Amniotic epithelial cell (primary cell): ENCODE measurements at places on chromosomes 13 and 19.

DNA sequence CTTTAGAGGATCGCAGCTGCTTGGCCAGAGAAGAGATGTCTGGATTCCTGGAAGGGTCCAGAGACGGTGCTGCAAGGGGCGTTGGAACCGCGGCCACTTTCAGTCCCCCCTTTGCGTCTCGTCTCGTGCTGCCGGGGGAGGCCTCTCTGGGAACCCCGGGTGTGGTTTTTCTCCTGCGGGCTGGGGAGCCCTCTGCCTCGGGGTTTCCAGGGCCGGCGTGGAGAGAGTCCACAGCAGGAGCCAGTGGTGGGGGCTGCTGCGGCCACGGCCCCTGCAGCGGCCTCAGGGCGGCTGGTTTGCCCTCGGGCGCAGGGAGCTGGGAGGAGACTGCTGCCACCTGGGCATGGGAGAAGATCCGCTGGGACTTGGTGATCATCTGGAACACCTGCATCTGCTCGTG is 28.5 kb downstream of the ZNF541 start:
- no peak for DNase-seq

DNA sequence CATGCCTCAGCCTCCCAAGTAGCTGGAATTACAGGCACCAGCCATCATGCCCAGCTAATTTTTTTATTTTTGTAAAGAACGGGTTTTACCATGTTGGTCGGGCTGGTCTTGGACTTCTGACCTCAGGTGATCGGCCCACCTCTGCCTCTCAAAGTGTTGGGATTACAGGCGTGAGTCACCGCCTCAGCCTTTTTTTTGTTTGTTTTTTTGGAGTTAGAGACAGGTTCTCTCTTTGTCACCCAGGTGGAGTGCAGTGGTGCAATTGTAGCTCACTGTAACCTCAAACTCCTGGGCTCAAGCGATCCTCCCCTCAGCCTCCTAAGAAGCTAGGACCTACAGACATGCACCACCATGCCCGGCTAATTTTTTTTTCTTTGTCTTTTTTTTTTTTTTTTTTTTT is 15.6 kb upstream of the NOTCH3 start:
- DNase-seq, result no peak

GRCh38 chr13:33110713-33111413 is 94.6 kb downstream of the KL start:
- DNase-seq, result no peak

DNA sequence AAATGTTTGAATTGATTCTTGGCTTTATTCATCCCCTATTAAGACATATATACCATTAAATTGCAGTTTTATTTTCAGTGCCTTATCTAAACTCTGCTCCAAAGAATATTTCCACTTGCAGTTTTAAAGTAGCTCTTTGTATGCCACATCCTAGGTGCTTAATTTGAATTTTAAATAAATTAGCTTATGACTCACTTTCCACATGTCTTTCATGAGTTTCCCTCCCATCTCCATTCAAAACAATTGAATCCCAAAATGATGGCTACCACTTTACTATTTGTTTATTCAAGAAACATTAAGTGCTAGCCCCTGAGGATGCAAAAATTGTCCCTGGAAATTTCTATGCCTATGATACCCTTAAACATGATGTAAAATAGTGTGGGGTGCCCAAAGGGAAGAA is 19.5 kb downstream of the PCDH20 start:
- DNase-seq, result no peak

- no peak for DNase-seq
Measured at GRCh38 chr13:113597391-113598080, 13.0 kb downstream of the TFDP1 start.

DNA sequence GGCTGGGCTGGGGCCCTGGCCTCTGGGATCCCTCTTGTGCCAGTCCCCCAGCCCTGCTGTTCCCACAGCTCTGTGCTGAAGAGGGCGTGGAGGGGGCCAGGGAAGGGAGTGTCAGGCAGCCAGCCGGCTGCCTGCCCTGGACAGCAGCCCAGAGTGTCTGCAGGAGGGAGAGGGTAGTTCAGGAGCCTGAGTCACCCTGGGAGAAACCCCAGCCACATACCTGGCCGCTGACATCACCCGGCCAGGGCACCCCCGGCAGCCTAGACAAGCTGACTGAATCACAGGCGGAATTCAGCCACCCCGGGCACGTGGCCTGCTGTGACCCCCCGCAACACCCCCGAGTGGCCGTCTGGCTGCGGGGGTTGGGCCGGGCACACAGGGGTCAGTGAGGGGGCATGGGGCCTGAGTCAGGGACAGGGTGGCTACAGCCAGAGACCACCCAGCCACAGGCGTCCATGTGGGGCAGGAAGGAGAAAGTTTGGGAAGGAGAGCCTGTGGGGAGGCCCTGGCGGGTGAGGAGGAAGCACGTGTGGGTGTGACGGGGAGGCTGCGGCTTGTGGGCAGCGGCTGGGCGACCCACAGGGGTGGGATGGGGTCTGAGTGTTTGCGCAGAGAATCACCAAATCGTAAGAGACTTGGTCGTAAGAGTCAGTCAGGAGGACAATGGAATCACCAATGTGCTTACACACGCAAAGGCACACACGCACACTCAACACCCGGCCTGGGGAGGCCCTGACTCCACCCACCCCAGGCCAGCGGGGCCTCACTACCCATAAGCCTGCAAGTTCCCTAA is 11.9 kb upstream of the FOSB start:
- peak; percentile 99 for DNase-seq

DNA sequence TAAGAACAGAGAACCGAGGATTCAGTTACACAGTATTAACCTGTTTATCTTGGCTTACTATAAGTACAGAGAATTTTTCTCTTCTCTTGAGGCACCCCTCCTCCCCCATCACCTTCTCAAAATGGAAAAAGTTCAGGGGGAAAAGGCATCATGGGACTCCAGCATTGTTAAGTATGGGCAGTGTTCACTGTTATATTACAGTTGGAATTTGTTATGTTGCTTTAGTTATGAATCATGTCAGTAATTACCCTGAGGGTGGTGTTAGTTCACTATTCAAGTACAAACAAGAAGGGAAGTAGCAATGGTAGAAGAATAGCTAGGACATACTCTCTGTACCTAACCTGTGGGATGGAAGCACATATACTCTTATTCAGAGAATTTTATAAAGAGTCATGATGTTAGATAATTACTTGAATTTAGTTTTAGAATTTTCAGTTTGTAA is 12.0 kb downstream of the LPAR6 start:
- peak; percentile 70 for DNase-seq

- no peak for DNase-seq
Measured at GRCh38 chr13:74162135-74162534, 27.9 kb upstream of the KLF12 start.

- DNase-seq, result peak; percentile 97
Measured at GRCh38 chr13:97256343-97256783, 34.2 kb downstream of the MBNL2 start.

- no peak for DNase-seq
Measured at GRCh38 chr13:113929628-113930615, 44.0 kb downstream of the C13orf46 start.

GRCh38 chr13:23384111-23384510 is 49.4 kb downstream of the SACS start:
- DNase-seq, result peak; percentile 34

DNA sequence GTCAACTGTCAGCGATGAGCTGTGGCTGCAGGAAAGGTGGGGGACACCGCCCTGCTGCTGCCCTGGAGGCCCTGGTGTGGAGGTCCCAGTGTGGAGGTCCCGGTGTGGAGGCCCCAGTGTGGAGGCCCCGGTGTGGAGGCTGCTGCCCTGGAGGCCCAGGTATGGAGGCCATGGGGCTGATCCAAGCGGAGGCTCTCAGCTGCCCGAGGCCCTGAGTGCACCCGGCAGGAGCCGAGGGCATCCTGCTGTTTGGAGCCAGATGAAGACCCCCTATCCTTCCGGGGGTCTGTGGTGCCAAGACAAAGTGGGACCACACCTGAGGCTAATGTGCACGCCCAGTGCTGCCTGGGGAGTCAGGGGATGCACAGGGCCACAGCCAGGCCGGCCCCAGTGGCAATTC is 210.4 kb upstream of the SOX1 start:
- DNase-seq, result no peak

GRCh38 chr13:114002009-114002544 is 28.2 kb upstream of the C13orf46 start:
- DNase-seq, result peak; percentile 52

GRCh38 chr13:47463002-47463401 is 538.1 kb downstream of the SUCLA2 start:
- DNase-seq, result no peak

DNA sequence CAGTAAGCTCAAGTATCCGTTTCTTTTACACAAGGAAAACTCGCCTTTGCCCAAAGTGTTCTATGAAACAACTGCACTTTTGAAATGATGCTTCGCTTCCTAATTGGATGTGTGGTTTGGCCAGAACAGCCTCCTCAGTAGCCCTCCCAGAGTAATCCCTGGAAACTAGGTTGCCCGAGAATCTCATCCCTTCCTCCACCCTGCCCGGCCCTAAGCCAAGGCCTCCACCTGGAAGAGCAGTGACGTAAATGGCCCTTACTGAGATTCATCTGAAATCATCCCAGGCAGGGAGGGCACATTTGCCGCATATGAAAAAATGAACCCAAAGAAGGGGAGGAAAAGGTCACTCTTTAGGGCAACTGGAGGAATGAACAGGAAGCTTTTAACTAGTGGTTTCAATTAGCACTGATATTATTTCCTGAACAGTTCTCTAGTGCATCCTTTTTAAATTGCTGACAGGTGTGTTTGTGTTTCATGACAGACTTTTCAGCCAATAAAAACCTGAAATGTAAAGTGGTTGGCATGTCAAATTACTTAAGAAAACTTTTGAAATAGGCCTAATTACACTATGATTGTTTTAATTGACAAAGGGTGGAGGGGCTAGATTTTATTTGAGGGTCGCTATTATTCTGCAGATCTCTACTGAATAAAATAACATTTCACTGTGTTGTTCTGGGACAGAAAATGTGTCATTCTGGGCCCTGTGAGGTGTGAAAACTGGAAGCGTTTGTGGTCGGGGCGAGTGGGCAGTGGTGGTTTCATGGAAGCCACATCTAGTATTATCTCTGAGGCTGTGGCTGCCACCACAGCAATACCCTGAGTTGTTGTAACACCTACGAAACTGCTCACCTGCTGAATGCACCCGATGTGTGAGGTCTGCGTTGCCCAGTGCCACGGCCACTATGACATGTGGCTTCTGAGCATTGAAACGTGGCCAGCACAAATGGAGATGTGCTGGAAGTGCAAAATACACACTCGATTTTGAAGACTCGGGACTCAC is 112.1 kb downstream of the ZIC5 start:
- no peak for DNase-seq

DNA sequence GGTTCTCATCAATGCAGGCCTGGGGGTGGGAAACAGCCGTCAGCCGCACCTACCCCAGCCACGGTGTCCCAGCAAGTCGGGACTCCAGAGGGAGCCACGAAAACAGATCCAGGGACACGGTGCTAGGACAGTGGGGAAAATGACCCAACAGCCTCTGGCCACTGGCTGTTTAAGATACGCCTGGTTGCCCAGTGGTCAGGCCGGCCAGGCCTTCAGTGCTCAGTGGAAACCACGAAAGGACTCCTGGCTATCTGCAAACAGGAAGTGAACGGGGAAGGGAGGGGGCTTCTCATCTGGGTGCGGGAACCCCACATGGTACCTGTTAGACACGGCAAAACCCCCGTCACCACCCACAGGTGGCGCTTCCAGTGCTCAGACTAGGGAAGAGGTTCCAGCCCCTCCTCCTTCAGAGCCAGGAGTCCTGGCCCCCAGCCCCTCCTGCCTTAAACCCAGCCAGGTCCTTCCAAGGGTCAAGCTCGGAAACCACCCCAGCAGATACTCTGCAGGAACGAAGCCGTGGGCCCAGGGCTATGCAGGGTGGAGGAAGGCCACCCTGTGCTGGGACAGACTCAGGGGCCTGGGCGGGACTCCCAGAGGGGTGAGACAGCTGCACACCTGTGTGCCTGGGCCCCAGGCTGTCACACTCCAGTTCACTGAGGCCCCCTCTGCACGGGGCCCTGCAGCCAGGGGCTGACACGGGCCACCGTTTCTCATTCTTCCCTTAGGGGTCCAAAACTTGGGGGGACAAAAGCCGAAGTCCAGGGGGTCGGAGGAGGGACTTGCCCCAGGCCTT is 4.5 kb downstream of the PPP1R12C start:
- no peak for DNase-seq

DNA sequence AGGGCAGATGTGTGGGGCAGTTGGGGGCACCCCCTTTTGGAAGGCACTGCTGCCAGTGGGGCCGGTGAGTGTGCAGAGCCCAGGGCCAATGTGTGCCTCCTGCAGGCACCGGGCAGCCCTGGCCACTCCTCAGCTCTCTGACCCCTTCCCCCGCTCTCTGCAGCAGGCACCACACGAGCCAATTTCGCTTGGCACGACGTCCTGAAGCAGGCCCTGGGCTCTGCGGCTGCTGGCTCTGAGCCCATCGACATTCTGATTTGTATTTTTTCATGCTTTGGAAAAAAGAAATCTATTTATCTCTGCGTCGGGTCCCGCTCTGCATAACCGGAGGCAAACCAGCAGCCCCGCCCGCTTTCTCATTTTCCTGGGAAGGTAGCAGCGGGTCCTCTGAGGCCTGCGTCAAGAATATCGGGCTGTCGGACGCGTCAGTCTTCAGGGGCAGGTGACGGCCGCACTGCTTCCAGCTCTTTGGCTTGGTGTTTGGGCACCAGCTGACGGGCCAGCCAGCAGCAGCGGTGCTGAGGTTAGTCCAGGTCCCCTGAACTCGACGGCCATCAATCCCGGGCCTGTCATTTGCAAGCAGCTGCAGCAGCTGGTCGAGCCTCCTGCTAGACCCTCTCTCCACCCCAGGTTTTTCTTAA is 134.3 kb downstream of the KDM4B start:
- DNase-seq, result peak; percentile 19

DNA sequence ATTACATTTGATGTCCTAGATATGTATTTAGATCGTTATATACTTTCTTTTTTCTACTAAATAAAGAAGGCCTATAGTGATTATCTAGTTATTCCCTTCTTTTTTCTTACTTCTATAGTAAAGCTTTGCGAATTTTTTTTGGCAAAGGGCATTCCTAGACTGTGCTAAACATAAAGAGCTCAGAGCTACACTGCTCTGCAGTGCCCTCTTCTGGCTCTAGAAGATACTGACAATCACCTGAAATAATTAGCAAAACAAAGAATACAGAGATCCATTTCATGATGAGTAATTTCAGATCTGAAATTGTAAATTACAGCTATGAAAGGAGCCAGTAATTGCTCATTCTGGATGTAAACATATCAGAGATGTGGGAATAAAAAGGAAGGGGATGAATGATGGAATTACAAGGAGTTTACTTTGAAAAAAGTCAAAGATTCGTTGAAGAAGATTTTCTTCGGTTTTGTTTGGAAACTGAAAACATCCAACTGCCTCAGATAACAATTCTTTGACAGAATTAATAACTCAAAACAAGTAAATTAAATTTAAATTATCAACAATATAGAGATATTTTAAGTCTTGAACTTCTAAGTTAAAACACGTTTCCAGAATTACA is 288.5 kb downstream of the NALCN start:
- peak; percentile 33 for DNase-seq

- peak; percentile 8 for DNase-seq
Measured at GRCh38 chr13:60572855-60573254, 175.8 kb downstream of the TDRD3 start.
